ENCODE measurements at places on chromosomes 3 and 15. TPM values are rescaled to one million over a fixed set of nuclear protein-coding genes. Genes with fewer than 3 reads are reported as not detected.

IQCH gene
- total RNA-seq: 1.7 TPM

ZBBX gene
- total RNA-seq: not detected

GRCh38 chr3:152797751-152798432 is 37.0 kb upstream of the P2RY1 start:
- no peaks in the 10 kb centered on the region for H3K36me3 ChIP-seq
- no peak overlapping the region for H3K27ac ChIP-seq
- H3K4me3 ChIP-seq: no peak overlapping the region
- H3K27me3 ChIP-seq: no peaks in the 10 kb centered on the region
- no peak for DNase-seq

COL8A1 gene
- 31.5 TPM for total RNA-seq

DNA sequence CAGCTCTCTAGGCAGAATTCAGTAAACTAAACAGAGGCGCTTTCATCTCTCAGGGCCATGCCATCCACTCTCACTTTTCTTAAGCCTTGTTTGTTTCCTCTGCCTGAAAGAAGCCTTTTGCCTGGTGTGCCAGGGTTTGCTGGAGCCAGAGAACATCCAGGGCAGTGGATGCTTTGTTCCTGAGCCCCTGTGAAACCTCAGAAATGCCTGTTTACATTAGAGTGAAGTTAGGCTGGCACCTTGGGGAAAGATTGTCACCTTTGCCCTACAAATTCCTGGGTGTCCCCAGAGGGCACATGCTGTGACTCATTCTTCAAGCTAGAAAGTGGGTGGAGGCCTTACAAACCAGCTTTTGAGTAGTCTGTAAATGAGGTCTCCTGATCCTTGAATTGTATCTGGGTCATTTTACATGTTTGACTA is 10.7 kb upstream of the TRAK1 start:
- H3K27me3 ChIP-seq: no peaks in the 10 kb centered on the region
- peaks cover 79% of the 10 kb centered on the region for H3K4me1 ChIP-seq
- H3K4me3 ChIP-seq: no peak overlapping the region
- H3K36me3 ChIP-seq: no peaks in the 10 kb centered on the region
- no peak for DNase-seq

PPIB gene
- total RNA-seq: 110 TPM

- H3K27me3 ChIP-seq: no peaks in the 10 kb centered on the region
- H3K27ac ChIP-seq: no peak overlapping the region
- no peaks in the 10 kb centered on the region for H3K36me3 ChIP-seq
- H3K4me3 ChIP-seq: no peak overlapping the region
These were observed 376.5 kb upstream of the KCNMB2 start for GRCh38 chr3:178159691-178160220.

IL17RD gene
- 13.2 TPM for total RNA-seq

CA12 gene
- total RNA-seq: 2.3 TPM

RLBP1 gene
- total RNA-seq: 0.13 TPM

- no peaks in the 10 kb centered on the region for H3K4me1 ChIP-seq
- no peaks in the 10 kb centered on the region for H3K36me3 ChIP-seq
- no peak overlapping the region for H3K4me3 ChIP-seq
- DNase-seq: no peak
These were observed 188.3 kb downstream of the PLCH1 start for GRCh38 chr3:155556531-155556930.

- H3K4me1 ChIP-seq: no peaks in the 10 kb centered on the region
- H3K4me3 ChIP-seq: no peak overlapping the region
- H3K36me3 ChIP-seq: no peaks in the 10 kb centered on the region
- H3K27ac ChIP-seq: no peak overlapping the region
- no peaks in the 10 kb centered on the region for H3K27me3 ChIP-seq
These were observed 21.4 kb downstream of the ERICH6 start for GRCh38 chr3:150682279-150682678.

ZKSCAN7 gene
- 1.8 TPM for total RNA-seq

PLSCR2 gene
- not detected for total RNA-seq

PLSCR5 gene
- not detected for total RNA-seq

DNA sequence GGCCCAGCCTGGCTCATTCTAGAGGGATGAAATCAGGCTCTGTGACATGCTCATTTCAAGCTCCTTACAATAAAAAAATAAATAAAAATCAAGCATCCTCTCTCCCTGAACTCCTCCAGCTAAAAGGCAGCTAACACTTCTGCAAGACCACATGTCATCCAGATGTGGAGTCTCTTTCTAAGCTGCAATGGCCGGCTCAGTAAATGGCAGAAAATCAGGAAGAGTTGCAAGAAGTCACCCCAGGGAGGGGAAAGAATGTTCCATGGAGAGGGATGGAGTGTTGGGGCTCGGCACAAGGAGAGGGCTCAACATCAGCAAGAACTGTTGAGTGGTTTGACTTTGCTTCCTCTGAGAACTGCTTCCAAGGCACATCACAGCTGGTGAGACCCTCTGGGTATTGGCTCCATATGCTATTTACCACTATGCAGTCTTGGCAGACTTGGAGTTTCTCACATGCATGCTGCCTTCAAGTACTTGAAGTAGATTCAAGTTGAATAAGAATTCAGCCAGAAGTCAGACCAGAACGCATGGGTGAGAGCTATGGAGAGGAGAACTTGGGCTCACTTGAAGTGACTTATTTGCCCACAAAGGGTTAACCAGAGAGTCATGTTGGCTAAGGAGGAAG is 689.0 kb downstream of the NTRK3 start:
- H3K4me1 ChIP-seq: no peaks in the 10 kb centered on the region
- no peak overlapping the region for H3K27ac ChIP-seq
- DNase-seq: no peak
- H3K4me3 ChIP-seq: no peak overlapping the region

DNA sequence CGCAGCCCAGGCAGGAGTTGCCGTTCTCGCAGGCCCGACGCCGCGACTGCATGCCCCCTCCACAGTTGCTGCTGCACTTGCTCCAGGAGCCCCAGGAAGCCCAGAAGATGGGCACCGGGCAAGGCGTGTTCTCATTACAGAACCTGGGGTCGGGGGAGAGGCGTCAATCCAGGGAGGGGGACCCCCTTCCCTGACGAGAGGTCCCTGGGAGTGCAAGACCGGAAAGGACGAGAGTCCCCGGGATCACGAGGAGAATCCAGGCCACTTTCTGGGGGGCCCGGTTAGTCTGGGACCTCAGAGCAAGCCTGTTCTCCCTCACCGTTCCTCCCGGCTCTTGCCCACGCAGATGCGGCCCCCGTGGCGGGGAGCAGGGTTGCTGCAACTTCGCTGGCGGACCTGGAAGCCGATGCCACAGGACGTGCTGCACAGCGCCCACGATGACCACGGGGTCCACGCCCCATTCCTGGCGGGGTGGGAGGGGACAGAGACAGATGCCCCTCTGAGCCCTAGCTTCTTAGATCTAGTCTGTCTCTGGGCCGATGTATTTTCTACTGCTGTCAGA is 113.9 kb downstream of the SEMA5B start:
- no peaks in the 10 kb centered on the region for H3K36me3 ChIP-seq
- no peak overlapping the region for H3K4me3 ChIP-seq
- H3K27ac ChIP-seq: no peak overlapping the region
- no peaks in the 10 kb centered on the region for H3K27me3 ChIP-seq
- DNase-seq: no peak

ABI3BP gene
- total RNA-seq: 67.3 TPM

MRPL3 gene
- 73.4 TPM for total RNA-seq

DNA sequence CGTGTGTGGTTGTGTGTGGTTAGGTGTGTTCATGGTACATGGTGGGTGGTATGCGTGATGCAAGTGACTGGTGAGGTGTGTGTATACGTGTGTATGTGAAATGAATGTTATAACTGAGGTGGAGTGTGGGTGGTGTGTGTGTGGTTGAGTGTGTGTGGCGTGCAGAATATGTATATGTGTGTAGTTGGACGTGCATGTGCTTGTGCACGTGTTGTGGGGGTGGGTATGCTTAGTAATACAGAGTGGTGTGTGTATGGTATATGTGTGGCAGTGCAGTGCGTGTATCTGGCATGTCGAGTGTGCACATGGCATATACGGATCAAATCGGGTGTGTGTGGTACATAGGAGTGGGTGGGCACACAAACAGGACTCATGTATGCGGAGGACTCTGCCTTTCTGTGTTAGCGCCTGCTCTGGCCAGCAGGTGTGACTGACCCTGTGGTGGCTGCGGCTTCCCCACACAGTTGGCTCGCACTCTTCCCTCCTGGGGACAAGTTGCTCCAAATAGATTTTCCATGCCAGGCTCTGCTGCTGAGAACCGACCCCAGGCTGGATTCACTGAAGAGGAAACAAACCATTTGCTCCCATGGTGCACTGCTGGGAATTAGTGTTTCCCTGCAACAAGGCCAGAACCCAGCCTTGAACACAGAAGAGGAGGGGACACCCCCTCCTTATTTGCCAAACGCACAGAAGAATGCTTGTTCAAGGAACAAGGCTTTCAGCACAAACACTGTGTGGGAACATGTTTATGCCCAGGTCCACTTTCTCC is 1.2 kb upstream of the C3orf70 start:
- no peaks in the 10 kb centered on the region for H3K36me3 ChIP-seq
- peaks cover 33% of the 10 kb centered on the region for H3K4me1 ChIP-seq
- peak overlapping the region; percentile 98 for H3K27ac ChIP-seq
- DNase-seq: no peak

DNA sequence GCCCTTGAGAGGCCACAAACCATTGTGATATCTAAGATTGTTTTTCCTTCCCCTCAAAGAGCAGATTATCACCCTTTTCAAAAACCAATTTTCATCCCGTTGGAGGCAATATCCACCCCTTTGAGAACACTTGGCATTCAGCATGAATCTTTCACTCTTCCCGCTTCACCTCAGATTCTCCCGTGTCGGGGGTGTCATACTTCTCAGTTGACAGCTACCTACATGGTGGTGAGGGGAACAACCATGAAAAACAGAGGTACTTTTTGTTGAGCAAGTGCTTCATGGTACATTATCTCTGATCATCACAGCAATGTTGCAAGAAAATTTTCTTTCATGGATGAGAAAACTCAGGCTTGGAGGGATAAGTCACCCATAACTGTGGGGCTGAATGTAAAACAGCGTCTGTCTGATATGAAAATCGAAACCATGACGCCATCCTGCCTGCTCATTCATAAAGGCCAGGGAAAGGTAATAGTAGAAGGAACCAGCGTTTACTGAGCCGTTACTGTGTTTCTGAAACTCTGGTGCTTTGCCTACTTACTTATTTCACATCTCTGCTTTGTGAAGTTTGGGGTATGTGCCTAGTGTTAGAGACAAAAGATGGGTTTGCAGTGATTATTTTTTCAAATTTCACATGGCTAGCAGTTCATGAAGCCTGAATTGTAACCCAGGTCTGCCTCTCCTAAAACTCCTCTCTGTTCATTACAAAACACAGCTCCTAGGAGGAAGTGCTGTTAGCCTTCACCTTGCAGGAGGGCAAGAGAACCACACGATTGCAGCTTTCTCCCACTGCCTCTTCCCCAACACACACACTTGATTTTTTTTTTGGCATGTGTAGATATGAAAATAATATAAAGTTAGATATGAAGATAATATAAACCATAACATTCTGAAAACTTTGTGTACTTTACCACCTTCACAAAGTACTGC is 35.4 kb downstream of the SV2B start:
- DNase-seq: no peak
- H3K4me3 ChIP-seq: no peak overlapping the region
- H3K27ac ChIP-seq: no peak overlapping the region
- H3K4me1 ChIP-seq: no peaks in the 10 kb centered on the region

DNA sequence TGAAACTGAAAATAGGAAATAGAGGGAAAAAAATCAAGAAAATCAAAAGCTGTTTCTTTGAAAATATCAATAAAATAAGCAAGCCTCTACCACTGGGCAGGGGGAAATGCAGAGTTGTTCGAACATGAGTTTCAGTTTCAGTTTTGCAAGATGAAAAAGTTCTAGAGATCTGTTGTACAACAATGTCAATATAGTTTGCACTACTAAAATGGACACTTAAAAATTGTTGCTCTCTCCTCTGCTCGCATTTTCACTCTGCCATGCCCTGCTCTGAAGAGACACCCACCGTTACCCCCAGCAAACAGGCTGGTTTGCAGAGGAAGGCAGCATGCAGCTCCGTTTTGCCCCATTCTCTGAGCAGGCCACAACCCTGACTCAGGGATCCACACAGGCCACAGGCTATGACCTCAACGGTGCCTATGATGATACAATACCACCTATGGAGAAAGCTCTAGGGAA is 64.5 kb downstream of the ZNF148 start:
- no peak overlapping the region for H3K27ac ChIP-seq
- no peaks in the 10 kb centered on the region for H3K36me3 ChIP-seq

CMTM8 gene
- total RNA-seq: 3.7 TPM

ALDH1L1 gene
- 20.3 TPM for total RNA-seq

ECE2 gene
- total RNA-seq: 0.66 TPM

GRCh38 chr3:144948711-144949110 is 977.1 kb downstream of the DIPK2A start:
- no peak overlapping the region for H3K27ac ChIP-seq
- no peaks in the 10 kb centered on the region for H3K36me3 ChIP-seq
- DNase-seq: no peak
- H3K4me1 ChIP-seq: no peaks in the 10 kb centered on the region
- H3K27me3 ChIP-seq: no peaks in the 10 kb centered on the region
- H3K4me3 ChIP-seq: no peak overlapping the region

DNA sequence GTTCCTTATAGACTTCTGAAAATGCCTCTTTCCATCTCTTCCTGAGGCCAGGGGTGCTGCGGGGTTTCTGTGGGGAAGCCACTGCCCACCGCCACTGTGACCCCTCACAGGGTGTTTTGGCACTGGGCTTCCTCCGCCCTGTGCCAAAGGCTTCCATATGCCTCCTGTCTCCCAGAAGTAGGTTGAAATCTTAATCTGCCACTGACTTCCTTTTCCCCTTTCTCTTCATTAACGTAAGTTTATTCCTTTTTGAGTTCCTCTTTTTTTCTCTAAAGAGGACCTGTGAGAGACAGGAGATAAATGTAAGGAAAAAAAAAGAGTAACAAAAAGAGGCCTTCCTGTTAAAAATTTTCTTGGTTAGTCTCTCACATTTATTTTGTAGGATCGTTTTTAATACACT is 220.5 kb downstream of the CTNNB1 start:
- no peak overlapping the region for H3K4me3 ChIP-seq
- H3K27ac ChIP-seq: no peak overlapping the region
- H3K27me3 ChIP-seq: no peaks in the 10 kb centered on the region
- H3K36me3 ChIP-seq: no peaks in the 10 kb centered on the region
- H3K4me1 ChIP-seq: no peaks in the 10 kb centered on the region
- DNase-seq: no peak

DNA sequence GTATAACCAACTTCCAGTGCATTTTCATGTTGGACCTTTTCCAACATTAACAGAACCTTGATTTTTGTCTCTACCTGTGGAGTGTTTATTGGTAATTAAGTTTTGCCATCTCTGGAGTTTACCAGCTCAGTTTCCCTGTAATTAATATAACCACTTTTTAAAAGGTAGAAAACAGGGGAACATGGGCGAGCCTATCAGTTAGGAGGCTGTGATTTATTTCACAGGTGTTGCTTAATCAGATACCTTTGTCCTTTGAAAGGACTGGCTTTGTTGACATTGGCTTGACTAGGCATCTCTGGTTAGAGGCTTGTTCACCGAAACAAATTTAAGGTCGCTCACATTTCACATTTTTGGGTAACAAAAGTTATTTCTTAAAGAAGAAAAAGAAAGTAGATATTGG is 622 bp downstream of the NAALADL2 start:
- peaks cover 7% of the 10 kb centered on the region for H3K4me1 ChIP-seq
- no peak for DNase-seq
- H3K4me3 ChIP-seq: no peak overlapping the region
- no peaks in the 10 kb centered on the region for H3K36me3 ChIP-seq
- no peaks in the 10 kb centered on the region for H3K27me3 ChIP-seq
- no peak overlapping the region for H3K27ac ChIP-seq
